NCI-H526 (cell line): ENCODE measurements at places on chromosomes 6 and 20.

GRCh38 chr20:53495398-53496092 is 98.1 kb downstream of the ZNF217 start:
- no peak for DNase-seq

DNA sequence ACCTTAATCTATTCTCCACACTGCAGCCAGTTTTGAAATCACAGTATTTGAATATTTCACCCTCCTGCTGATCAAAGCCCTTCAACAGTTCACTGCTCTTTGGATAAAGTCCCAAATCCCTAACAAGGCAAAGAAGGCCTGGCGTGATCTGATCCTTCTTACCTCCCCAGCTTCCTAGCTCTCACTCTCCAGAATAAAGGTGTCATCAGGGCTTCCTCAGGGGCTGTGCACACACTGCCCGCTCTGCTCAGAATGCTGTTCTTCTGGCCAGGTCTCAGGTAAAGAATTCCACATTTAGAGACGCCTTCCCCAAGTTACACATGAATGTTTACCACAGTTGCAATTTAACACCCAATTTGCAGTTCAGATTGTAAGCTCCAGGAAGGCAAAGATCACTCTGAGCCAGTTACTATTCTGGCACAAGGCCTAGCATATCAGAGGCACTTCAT is 58.9 kb upstream of the MCM9 start:
- peak; percentile 19 for DNase-seq

DNA sequence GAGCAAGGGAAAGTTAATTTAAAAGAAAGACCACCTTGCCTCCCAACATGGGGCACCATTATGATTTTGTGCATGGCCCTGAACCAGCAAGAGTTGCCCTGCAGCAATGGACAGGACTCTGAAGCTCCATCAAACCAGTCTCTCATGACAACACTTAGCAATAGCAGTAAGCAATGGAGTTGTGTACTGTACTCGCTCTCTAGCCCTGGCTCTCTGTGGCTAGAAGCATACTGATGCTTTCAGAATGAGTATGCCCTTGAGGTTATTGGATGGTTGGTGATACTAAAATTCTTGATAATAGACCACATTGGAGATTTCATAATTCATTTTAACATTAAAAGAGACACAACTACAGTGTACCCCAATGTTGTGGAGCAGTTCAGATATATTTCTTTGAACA is 23.2 kb upstream of the LMBRD1 start:
- no peak for DNase-seq

GRCh38 chr20:17377231-17377630 is 150.4 kb downstream of the PCSK2 start:
- no peak for DNase-seq

GRCh38 chr6:44238687-44239350 is 8.1 kb upstream of the HSP90AB1 start:
- DNase-seq = no peak

DNA sequence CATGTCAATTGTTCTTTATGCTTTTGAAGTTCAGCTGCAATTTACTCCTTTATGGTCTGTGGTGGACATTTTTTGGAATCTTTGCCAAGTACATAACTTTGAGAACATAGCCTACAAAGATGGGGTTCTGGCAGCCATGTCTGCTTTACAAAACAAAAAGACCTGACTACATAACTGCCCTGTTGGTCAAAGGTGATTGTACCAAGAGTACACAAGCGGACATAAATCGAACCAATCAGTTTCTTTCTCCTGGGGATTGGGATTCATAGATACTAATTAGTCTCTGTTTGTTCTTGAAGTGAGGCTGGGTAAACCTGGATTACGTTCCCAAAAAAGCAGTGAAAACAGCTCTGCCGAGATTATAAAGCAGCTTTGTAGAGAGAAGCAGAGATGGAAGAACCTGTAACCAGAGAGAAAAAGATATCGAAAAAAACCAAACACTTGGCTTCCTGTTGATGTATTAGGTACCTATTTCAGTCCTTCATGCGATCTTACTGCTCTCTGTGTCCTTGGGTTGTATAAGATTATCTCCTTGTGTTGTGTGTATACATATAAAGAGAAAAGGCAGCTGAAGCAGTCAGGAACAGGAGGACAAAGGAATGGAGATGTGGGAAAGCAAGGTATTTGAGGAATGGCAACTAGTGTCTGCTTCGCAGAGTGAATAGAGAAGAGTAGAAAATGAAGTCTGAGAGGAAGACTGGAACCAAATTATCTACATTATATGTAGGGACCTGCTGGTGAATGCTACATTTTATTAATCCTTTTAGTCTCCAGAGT is 2.7 kb upstream of the ZFAND3 start:
- no peak for DNase-seq

- no peak for DNase-seq
These were observed 80.2 kb downstream of the ZMYND8 start for GRCh38 chr20:47276251-47276650.

DNA sequence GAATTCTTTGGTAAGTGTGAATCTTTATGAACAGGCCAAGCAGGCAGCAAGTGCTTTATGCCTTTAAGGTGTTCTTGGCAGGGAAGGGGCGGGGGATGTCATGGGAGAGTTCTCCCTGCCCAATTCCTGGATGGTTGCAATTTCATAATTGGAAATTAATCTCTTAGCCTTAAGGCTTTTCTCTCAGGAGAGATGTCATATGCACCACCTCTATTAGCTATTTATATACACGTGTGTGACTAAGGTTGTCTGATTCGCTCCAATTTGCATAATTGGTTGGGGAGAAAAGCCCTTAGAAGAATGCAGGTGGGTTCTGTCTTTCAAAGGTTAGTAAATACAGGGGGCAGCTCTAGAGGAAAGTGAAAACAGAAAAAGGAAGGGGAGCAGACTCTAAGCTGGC is 5.2 kb upstream of the ENPP5 start:
- peak; percentile 8 for DNase-seq

DNA sequence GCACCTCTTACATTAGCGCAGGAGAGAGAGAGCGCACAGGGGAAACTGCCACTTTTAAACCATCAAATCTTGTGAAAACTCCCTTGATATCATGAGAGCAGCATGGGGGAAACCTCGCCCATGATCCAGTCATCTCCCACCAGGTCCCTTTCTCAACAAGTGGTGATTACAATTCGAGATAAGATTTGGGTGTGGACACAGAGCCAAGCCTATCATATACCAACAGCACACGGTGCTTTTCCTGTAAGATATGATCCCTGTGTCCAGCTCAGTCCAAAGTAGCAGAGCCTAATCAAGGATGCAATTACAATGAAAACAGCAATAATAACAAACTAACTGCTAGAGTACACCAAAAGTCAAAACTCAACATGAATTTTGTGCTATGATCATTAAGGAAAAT is 148.7 kb upstream of the TCF21 start:
- DNase-seq = no peak
